ENCODE measurements at places on chromosomes 13 and 19. TPM values are rescaled to one million over a fixed set of nuclear protein-coding genes. Genes with fewer than 3 reads are reported as not detected.
A peak's percentile ranks its signal among the peaks of the same experiment; 100 is the strongest.

- no peak for DNase-seq
Measured at GRCh38 chr19:50198431-50199258, 4.8 kb upstream of the MYH14 start.

GRCh38 chr19:33187183-33187540 is 7.0 kb upstream of the LRP3 start:
- no peak for DNase-seq

GRCh38 chr19:34096020-34096915 is 76.0 kb upstream of the LSM14A start:
- DNase-seq = no peak

DNA sequence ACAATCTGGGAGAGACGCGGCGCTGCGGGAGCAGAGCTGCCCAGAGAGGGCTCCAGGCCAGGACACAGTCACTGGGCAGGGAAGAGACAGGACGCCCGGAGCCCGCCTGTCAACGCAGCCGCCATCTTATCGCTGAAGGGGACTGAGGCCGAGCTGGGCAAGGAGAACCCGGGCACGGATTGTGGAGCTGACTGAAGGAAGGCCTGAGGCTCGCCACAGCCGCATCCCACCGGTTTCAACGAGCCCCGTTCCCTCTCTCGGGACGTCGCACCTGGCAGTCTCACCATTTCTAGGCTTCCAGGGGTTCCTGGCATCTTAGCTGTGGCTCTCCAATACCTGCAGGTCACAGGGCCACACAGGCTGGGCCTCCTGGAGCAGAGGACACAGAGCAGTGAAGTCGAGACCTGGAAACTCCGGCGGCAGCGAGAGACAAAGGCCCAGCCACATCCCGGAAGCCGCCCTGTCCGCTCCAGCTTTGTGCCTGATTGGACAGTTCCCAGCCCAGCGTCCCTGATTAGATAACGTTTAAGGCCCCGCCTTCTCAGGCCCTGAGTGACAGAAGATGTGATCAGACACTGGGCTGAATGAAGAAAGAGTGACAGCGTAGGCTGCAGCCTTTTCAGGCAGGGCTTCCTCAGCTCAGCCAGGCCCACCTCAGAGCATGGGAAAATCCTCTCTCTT is at the start of gene ZNF91:
Gene ZNF91, minus strand, starts transcription at position 431 of the 681 bp plus-strand sequence. Its CDS starts 117 bp downstream, at position 314.
- peak; percentile 94 for DNase-seq

GRCh38 chr13:67139551-67139950 is 90.6 kb downstream of the PCDH9 start:
- DNase-seq = no peak

Gene FSD1
- not detected for total RNA-seq

Gene SPC24
- total RNA-seq = 21.8 TPM
